H9 (cell line): ENCODE measurements at places on chromosomes 4 and X. TPM values are rescaled to one million over a fixed set of nuclear protein-coding genes. Genes with fewer than 3 reads are reported as not detected.

CCDC120 gene
- 14.5 and 15.7 TPM in 2 replicates for total RNA-seq

RAB41 gene
- not detected in 2 replicates for total RNA-seq

TMPRSS11F gene
- not detected in 2 replicates for total RNA-seq

PPP1R2C gene
- total RNA-seq = not detected in 2 replicates

MAGEA12 gene
- not detected in 2 replicates for total RNA-seq

DUX4 gene
- not detected in 2 replicates for total RNA-seq

ADH1B gene
- total RNA-seq = not detected in 2 replicates

AVPR2 gene
- not detected in 2 replicates for total RNA-seq

SATL1 gene
- total RNA-seq = 0.18 and 0.31 TPM in 2 replicates

NPY2R gene
- 0.09 TPM in 1 of 2 replicates, not detected in the other for total RNA-seq

CCDC149 gene
- total RNA-seq = 4.5 and 5.0 TPM in 2 replicates

DNA sequence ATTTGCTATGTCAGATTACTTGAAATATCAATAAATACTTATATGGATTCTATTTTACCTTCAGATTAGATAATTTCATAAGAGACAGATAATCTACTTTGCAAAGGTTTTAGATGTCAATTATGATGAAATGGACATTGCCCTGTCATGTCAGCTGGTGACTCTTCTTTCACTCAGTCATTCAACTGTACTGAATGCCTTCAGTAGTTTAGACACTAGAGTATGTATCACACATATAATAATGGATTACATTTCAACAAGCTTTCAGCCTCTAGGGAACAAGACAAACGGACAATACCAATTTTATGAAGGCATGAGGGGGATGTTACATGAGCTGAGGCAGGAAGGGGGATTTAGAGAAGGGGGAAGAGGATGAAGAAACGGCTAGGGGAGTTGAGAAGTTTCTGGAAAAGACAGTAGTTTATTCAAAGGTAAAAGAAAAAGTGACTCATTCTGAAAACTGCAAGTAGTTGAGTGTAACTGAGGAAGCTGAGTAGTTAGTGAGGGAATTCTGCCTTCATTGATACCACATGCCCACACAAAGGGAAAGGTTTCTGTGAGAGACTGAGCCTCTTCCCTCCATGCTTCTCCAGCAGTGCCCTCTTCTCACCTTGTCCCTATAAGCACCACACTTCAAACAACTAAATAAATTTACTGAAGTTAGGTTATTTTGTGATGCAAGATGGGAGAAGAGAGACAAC lies 25.7 kb downstream of the SLC9B2 start:
- no peak for DNase-seq

DNA sequence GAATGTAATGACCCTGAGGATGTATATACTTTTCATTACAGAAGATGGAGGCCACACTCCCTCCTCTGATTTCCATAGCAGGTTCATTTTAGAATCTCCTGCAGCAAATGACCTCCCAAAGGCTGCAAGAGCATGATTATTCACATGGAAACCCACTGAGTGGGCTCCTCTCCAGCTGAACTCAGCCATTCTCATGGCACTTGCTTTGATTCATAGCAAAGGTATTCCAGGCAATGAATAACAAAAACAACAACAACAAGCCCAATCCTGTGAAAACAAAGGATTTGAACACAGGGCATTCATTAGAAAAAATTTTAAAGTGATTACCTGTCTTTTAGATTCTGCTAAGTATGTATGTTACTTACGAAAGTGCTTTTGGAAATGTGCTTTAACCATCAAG lies 894.0 kb upstream of the FRG1 start:
- DNase-seq = peak; percentile 74

DNA sequence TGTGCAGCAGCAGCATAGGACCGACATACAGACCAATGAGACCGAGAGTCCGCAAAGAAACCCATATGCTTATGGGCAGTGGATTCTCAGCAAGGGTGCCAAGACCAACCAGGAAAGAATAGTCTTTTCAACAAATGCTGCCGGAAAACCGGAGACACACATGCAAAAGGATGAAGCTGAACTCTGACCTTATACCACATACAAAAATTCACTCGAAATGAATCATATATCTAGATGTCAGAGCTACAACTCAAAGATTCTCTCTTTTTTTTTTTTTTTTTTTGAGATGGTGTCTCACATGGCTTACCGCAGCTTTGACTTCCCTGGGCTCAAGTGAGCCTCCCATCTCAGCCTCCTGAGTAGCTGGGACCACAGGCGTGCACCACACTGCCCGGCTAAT lies 16.0 kb upstream of the MXD4 start:
- DNase-seq = no peak

DNA sequence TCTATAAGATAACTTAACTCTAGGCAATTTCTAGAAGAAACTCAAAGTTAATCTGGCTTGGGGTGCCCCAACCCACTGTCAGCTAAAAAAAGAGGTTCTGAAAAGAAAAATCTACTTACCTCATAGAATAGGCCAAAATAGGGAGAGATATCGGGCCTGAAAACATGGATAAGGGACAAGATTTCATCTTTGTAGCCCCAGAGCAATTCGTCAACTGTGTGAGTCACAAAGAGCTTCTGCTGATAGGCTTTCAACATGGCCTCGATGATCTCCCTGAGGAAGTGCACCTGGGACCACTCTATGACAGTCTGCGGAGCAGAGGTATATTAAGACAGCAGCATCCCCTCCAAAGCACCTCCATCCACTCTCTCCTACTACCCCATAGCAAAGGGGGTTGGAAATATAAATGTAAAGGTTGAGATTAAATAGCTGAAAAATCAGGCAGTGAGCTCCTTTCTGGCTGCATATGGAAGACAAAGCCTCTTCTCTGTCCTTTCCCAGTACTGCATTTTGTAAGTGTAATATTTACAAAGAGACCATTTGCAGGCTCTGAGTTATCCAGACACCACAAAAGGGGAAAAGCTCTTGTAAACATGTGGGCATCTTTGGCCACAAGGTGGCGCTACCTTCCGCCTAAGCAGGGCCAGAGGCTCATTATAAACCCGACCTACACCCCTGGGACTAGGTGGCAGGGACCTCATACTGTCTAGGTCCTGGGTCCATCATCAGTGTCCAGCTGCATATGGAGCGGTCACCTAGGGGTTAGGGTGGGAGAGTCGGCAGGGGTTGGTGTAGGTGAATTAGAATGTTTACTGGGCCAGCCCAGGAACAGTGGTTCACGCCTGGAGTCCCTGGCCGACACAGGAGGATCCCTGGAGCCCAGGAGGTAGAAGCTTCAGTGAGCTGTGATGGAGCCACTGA lies 31.5 kb upstream of the NUP54 start:
- DNase-seq = peak; percentile 82

DNA sequence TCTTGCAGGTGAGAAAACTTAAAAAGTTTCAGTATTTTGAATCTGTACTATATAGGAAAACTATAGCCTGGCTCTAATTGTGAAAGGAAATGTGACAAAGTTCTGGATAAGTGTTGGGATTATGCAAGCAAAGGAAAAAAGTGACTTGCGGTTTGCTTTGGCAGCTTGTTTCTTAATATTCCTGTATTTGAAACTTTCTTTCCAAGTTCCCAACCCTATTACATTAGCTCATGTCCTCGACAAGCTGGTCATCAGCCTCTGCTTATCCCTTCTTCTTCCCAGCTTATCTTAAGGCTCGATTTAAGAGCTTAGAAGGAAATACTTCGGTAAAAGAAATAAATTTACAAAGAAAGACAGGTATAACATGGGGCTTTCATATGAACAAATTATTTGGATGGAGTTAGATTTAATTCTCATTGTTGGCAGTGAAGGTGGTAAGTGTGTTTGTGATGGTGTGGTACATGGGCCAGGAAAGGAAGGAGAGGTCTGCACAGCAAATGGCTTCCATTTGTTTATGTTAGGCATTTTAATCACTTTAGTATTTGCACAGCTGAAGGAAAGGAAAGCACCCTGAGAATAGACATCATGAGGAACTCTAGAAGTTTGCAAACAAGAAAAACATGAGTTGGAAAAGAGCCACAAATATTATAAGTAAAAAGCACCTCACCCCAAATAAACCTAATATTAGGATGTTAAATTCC lies 5.1 kb upstream of the MYOZ2 start:
- DNase-seq = no peak

DNA sequence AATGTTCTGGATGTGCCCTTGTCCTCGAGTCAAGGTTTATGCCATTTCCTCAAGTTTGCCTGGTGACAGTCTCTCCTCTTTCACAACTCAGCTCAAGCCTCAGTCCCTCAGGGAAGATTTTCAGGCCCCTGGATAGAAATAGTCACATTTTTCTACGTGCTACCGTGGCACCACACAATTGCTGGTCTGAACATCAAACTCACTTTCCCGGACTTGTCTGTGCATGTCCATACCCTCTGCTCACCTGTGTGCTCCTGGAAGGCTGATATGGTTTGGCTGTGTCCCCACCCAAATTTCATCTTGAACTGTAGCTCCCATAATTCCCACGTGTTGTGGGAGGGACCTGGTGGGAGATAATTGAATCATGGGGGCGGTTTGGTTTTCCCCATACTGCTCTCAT lies 129.7 kb downstream of the HS3ST1 start:
- DNase-seq = no peak

DNA sequence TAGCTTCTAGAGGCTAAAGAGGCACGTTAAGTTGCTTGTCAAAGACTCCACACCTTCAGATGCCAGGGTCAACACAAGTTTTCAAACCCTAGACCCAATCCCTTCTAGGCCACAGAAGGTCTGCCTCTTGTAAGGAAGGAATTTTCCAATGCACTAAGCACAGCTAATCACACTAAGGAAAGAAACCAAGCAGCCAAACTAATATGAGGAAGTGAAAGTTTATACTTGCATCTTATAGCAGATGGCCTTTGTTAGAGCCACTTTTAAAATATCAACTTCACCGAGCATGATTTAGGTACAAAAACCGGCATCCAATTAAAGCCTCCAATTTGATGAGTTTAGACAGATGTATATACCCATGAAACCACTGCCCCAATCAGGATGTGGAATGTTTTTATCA lies 9.9 kb downstream of the FHL1 start:
- DNase-seq = no peak

- DNase-seq = no peak
These were observed 503.8 kb upstream of the BOD1L1 start for GRCh38 chr4:14131335-14131734.

DNA sequence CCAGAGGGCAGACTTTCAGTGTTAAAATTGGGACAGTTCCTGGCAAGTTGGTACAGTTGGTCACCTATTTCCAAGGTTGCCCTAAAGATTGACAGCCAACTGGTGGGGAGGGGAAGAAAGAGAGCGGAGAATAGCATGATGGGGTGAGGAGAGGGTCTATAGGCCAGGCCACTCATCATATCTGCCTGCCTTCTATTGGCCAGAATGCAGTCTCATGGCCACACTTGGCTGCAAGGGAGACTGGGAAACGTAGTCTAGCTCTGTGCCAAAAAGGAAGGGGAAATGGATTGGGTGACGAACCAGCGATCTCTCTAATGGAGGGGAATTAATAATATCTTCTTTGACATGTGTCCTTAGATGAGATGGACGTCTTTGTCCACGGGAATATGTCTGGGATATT lies 197.4 kb upstream of the ATP6AP2 start:
- peak; percentile 37 for DNase-seq

- DNase-seq = no peak
These were observed 30.5 kb upstream of the ENPP6 start for GRCh38 chr4:184248216-184248615.

GRCh38 chr4:183589461-183590099 lies 69.4 kb downstream of the RWDD4 start:
- DNase-seq = no peak

GRCh38 chrX:24702362-24703184 lies 8.9 kb downstream of the POLA1 start:
- no peak for DNase-seq
